ENCODE measurements at places on chromosomes 11 and 22. TPM values are rescaled to one million over a fixed set of nuclear protein-coding genes. Genes with fewer than 3 reads are reported as not detected.

CASP1 gene
- 28.2 TPM for total RNA-seq

FREY1 gene
- 0.77 TPM for total RNA-seq

VSIG10L2 gene
- total RNA-seq = 0.09 TPM

KCNK4 gene
- total RNA-seq = not detected

Data from dermis lymphatic vessel endothelial cell (primary cell).